ENCODE measurements at places on chromosomes 1 and 21.

GRCh38 chr1:200731654-200732332 lies 6.9 kb upstream of the CAMSAP2 start:
- DNase-seq = no peak

- no peak for DNase-seq
Observed at GRCh38 chr1:210949039-210949438, 184.9 kb downstream of the KCNH1 start.

- no peak for DNase-seq
Observed at GRCh38 chr1:215731699-215732098, 164.6 kb downstream of the KCTD3 start.

DNA sequence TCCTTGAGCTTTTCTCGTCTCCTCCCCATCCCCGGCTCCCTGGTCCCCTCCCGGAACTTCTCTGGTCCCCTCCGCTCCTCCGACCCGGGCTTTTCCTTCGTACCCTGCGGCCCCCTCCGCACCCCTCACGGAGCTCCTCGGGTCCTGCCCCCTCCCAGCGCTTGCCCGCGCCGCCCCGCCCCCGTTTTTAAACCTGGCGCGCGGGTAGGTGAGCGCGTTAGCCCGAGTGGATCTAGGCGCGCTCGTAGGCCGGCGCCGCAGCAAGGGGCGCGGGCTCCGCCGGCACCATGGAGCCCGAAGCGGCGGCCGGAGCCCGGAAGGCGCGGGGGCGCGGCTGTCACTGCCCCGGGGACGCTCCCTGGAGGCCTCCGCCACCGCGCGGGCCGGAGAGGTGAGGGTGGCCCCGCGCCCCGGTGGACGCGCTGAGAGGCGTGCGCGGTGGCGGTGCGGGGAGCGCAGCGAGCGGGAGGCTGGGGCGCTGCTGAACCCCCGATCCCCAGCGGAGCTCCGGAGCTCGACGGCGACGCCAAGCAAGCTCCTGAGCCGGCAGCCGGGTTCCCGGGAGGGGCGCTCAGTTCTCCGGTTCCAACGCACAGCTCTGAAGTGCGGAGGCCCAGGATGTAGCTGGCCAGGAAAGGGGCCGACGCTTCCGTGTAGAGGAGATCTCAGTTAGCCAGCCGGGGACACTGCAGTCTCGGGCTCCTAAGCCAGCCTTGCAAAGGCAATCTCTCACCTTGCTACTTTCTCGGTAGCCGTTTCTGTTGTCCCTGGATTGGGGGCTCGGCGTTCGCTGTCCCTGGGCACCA lies at the start of gene RIPPLY3:
Gene RIPPLY3 (plus strand): TSS at position 217 of the 806 bp plus-strand sequence. CDS start 71 bp downstream, at position 288.
- DNase-seq = peak; percentile 21

DNA sequence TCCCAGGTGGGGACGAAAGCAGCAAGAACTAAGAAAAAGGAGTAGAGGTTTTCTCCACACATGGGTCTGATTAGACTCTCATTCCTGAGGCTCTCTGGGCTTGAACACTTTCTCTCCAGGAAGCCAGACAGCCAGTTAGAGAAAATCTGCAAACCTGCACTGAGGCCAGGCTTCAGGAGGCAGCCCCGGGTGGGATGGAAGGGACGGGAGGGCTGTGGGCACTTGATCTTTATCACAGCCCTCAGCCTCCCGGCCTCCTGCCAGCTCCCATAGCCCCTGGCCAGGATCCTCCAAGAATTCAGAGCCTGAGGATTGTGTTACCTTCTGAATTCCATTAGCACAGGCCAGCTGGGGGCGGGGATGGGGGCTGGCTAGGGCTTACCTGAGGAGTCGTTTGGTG lies 40.1 kb downstream of the SERTAD4 start:
- DNase-seq = no peak

DNA sequence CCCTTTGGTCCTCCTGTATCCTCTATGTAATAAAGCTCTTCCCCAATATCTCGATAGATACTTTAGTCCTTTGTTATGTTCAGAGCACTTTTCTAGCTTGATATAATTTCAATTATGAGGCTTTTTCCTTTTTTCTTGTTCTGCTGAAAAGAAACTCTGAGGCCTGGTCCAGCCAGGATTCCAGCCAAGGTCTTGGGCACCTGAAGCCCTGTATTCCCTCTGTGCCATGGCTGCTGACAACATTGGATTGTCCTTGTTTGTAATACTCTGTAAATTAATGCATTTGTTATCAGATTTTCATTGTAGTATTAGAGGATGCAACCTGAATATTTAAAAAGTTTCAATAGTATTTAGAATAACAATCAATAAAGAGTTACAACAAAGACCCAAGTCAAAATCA lies 67.9 kb upstream of the ADAMTS5 start:
- no peak for DNase-seq

DNA sequence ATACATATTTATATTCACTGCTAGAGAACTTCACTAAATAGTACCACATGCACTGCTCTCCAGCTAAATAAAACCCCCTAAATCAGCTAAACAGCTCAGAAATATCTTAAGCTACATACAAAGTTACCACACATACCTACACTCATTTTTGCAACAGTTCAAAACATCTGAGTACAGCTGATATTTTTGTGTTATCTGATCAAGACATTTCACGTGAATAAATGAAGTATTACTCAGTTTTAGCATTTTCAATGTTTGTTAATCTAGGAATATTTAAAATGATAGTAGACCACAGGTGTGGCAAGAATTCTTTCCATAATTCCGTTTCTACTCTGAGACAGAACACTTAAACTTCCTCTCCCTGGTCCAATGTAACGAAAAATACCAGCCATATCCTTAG lies 20.8 kb downstream of the EVI5 start:
- DNase-seq = no peak

GRCh38 chr1:24849672-24850295 lies 80.3 kb downstream of the RUNX3 start:
- DNase-seq = peak; percentile 60

GRCh38 chr1:214476986-214477870 lies 74.2 kb downstream of the PTPN14 start:
- DNase-seq = peak; percentile 90

GRCh38 chr1:151175863-151176262 lies at the start of gene TMOD4:
Gene TMOD4 (minus strand): TSS chr1:151175981. CDS start chr1:151174875, 1,106 bp downstream.
- DNase-seq = peak; percentile 12

DNA sequence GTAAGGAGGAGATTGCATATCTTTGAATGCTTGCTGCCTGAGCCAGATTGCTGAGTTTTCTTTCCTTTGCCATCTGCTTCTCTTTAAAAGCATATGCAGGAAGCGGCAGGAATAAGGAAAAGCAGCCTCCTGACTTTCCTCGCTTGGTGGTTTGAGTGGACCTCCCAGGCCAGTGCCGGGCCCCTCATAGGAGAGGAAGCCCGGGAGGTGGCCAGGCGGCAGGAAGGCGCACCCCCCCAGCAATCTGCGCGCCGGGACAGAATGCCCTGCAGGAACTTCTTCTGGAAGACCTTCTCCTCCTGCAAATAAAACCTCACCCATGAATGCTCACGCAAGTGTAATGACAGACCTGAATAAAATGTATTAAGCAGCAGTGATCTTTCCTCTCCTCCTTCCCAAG lies 1.5 kb downstream of the CORT start:
- peak; percentile 36 for DNase-seq

GRCh38 chr21:29678626-29679025 lies 261.2 kb downstream of the GRIK1 start:
- no peak for DNase-seq

DNA sequence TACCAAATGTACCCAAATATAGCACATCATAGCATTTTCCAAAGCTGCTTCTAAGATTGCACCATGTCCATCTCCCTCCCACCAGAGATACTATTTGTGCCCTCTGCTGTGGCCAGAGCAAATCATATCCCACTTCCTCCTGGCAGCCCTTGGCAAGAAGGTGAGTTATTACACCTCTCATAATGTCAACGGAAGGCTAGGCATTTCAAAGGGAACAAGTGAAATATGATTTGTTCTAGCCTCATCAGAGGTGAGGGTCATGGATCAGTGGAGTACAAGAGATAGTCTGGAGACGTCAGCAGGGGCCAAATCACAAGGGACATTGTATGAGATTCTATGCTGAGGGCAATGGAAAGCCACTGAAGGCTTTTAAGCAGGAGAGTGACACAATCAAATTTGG lies 90.2 kb upstream of the BCAR3 start:
- no peak for DNase-seq

- peak; percentile 49 for DNase-seq
Observed at GRCh38 chr21:25578056-25578961, 29.0 kb downstream of the MRPL39 start.

- DNase-seq = no peak
Observed at GRCh38 chr1:179870870-179871269, 6.7 kb downstream of the TOR1AIP2 start.

DNA sequence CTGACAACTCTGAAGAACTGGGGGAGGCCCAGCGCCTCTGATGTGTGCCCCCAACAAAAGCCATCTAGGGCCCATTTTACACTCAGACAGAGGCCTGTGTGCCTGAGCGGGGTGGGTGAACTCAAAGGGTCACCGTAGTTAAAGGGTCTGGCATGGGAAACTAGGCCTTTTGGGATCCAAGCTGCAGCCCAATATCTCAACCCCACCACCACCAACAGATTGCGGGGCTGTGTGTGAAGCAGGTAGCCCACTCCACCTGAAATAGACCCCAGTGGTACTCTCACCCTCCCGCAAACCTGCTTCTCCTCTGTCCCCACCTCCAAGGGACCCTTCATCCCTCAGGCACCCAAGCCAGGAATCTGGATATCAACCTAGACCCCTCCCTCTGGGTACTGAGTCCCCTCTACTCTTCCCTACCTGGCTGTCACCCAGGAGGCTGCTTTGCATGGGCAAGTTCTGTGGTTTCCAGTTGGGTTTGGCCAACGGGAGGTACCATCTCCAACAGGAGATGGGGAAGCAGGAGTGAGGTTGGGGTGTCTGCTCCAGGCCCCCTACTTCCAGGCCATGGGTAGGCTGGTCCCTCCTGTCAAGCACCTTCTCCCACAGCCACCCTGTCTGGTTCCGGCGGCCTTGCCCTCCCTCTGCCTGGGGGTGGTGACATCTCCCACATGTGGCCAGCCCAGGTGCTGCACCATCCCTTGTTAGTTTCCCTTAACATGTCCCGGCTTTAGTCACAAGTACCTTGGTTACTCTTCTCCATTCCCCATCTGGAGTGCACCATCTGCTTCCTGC lies 35.2 kb upstream of the LRP8 start:
- no peak for DNase-seq

- DNase-seq = peak; percentile 48
Observed at GRCh38 chr21:29261555-29262540, 36.9 kb upstream of the BACH1 start.

GRCh38 chr1:61284248-61284854 lies 202.0 kb downstream of the NFIA start:
- no peak for DNase-seq

DNA sequence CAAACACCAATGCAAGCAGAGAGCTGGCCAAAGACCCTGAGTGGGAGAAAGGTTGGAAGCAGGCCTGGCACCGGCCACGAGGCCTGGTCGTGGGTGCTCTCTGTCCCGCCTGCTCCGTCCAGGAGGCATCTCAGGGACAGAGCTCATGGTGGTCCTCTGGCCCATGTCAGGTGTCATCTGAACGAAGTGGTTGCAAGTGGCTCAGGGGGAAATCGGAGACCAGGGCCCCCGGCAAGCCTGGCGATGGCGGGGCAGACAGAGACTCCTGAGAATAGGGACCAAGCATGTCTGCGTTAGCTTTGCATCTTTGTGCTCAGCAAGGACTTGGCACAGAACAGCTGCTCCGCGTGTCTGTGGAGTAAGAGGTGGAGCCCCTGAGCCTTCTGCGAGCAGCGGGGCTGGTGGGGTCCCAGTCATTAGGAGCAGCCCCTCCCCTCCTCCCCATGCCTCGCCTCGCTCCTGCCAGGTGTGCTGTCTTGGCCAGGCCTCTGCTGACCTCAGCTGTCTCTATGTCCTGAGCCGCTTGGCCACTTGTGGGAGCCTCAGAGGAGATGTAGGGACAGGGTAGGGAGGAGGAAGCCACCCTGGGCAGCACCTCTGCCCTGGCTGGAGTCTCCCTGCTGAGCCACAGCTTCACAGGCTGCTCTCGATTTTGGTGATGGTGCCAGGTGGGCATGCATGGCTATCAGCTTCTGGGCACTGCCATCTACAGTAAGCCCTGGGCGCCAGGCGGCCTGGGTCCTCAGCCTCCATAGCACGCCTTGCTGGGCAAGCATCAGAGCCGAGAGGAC lies 362.9 kb upstream of the VAMP3 start:
- no peak for DNase-seq

DNA sequence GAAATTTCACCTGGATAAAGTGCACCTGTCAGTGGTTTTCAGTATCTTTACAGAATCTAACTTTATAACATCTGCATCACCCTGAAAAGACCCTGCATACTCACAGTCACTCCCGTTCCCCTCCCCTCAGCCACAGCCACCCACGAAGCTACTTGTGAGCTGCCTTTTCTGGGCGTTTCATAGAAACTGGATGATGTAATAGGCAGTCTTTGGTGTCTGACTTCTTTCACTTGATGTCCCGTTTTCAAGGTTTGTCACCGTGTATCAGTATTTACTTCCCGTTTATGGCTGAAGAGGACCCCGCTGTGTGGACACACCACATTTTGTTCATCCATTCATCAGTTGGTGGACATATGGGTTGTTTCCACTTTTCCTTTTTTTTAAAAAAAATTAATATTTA lies 47.8 kb upstream of the LRRC3 start:
- DNase-seq = no peak

GRCh38 chr1:25706146-25707089 lies 89.8 kb downstream of the MAN1C1 start:
- no peak for DNase-seq

- DNase-seq = no peak
Observed at GRCh38 chr1:175079338-175079737, 11.7 kb downstream of the TNN start.

DNA sequence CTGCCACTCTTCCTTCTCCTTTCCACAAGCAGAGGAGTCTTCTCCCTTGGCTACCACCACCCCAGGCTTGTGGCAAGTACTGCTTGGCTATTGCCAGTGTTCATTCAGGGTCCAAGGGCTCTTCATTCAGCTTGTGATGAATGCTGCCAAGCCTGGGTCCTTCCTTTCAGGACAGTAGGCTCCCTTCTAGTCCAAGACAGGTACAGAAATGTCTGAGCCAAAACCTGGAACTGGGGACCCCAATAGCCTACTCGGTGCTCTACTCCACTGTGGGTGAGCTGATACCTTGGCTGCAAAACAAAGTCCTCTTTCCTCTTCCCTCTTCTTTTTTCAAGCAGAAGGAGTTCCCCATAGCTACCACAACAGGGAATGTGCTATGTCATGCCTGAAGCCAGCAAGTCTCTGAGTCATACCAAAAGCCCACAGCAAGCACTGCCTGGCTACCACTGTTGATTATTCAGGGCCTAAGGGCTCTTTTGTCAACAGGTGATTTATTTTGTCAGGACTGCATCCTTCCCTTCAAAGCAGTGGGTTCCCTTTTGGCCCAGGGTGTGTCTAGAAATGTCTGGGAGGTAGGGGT lies 268.9 kb downstream of the HHAT start:
- peak; percentile 84 for DNase-seq

- no peak for DNase-seq
Observed at GRCh38 chr1:228980232-228980937, 245.1 kb downstream of the RHOU start.

- no peak for DNase-seq
Observed at GRCh38 chr1:6923955-6924881, 139.0 kb downstream of the CAMTA1 start.
